ENCODE measurements at places on chromosomes 7 and 10.

GRCh38 chr7:36011588-36011965 is 141.5 kb upstream of the EEPD1 start:
- DNase-seq = no peak

DNA sequence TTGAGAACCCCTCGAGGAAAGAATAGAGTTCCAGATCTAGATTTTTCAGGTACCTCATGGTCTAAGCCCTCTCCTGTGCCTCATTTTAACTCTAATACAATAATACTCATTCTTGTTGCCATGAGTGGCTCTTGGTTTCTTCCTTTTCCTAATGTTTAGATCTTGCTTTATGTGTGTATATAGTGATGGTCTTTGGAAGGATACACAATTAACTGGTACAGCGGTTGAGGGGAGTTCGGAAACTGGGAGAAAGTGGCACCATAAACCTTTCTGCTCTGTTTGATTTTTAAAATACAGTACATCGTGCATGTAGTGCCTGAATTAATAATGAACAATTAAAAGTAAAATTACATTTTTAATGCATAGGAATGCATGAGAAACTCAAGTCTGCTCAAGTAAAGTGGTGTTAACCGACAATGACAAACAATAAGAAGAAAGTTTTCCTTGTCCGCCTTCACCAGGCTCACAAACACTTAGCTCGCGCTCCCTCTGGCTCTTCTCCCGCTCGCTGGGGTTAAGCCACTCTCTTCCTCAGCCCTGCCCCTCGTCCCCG is 386 bp upstream of the EIF4EBP2 start:
- no peak for DNase-seq

GRCh38 chr7:88452646-88453045 is 146.0 kb upstream of the STEAP4 start:
- DNase-seq = no peak

- DNase-seq = no peak
These were observed 65.3 kb downstream of the KMT2E start for GRCh38 chr7:105079348-105079747.

DNA sequence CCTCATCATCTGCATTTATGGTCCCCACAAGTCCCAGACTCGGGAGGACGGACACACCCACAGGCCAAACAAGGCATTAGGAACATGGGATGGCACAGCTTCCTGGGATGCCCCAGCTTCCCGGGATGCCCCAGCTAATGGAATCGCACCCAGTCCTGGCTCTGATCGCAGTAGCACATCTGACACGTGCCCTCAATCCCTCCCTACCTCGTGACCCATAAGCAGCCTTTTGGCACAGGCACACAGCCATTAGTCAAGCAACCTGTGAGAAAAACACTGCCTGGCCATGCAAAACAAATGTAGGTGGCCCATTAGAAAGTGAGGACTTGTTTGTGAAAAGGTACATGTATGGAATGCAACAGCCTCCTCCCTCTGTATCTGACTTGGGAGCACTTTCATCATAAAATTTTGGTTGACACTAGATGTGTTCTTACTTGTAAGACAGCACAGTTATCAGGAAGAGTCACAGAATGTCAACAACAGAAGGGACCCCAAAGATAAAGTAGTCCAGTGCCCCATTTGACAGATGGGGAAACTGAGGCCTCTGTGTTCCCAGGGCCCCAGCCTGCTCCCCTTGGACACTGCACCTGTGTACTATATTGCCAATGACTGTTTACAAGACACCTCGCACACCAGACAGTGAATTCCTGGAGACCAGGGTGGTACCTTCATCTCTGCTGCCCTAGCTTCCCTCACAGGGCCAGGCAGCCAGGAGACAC is 34.4 kb downstream of the DLG5 start:
- DNase-seq = no peak

DNA sequence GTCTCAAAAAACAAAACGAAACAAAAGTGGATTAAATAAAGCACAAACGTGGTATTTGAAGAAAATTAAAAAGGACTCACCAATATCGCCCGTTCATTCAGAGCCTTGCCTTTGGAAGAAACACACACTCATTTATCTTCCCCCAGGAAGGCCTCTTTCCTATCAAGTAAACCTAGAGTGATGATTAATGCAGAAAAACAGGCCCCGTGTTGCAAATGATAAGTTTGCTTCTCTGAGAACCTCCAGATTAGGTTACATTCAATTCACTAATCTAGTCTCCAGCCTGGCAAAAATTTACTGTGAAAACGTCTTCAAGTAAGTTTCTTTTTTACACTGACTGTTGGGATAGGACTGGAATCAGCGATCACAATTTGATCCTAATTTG is 78.0 kb upstream of the C1GALT1 start:
- DNase-seq = no peak

DNA sequence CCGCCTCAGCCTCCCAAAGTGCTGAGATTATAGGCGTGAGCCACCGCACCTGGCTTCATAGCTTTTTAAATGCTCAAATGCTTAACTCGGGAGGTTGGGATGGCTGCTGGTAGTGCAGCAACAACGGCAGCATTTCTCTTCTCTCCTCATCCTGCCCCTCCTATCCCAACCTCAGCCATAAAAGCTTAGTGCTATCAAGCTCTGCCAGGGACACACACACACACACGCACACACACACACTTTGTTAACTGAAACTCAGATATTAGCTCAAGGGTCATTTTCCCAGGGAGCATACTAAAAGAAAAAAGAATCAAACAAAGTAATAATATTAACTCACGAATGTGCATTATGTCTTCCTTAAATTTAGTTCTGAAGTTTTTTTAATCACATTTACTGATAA is 63.0 kb upstream of the HPS1 start:
- no peak for DNase-seq

- DNase-seq = no peak
These were observed 33.2 kb upstream of the PAPSS2 start for GRCh38 chr10:87626422-87626892.

- no peak for DNase-seq
These were observed 225.5 kb upstream of the TCF7L2 start for GRCh38 chr10:112724404-112724991.

GRCh38 chr10:53108317-53108934 is 335.8 kb upstream of the MBL2 start:
- no peak for DNase-seq

- no peak for DNase-seq
These were observed 43.4 kb downstream of the ZNF503 start for GRCh38 chr10:75358132-75358531.

DNA sequence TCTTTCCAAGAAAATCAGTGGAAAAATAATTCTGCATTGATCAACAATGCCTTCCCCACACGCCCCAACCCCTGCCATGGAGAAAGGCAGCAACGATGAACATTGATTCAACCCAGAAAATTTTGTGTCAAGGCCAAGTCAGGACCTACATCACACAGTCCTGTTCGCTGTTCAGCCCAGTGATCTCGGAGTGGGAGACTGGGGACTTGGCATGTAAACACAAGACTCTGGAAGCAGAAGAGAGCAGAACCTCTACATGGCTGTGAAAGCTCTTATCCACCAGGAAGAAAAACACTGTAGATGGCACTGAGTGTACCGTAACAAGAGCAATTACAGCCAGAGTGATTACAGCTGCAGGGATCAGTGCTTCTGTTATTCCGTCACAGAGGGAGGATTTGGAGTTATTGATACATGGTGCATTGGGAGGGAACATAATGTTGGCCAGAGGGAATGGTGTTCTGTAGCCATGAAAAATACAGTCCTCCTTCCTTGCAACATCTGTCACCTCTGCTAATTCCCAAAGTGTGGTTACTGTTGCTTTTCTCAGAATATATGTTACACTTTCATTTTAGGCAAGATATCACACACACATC is 136.6 kb downstream of the IQUB start:
- no peak for DNase-seq

DNA sequence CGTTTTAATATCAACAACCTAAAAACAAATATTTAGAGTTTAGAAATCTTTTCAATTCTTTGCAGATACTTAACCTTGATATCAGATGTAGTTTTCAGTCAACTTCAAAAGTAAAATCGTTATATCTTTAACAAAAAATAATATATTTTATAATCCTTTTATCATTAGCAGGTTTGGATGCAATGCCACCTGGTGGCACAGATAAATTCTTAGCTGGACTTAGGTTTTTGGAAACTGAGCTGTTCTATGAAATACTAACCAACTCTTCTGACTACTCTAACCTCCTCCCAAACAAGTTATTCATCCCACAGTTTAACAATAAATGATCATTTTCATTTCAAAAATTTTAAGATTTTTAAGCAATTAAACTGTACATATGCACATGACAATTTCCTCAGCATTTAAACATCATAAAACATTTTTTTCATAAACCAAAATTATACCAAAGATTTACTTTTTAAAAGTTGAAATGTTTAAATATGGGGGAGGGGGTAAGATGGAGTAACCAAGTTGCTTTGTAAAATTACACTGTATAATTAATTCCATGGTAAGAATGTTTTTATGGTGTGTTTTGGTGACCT is 56.9 kb downstream of the HIBADH start:
- DNase-seq = no peak

- DNase-seq = no peak
These were observed 31.5 kb upstream of the NRP1 start for GRCh38 chr10:33365871-33366411.

DNA sequence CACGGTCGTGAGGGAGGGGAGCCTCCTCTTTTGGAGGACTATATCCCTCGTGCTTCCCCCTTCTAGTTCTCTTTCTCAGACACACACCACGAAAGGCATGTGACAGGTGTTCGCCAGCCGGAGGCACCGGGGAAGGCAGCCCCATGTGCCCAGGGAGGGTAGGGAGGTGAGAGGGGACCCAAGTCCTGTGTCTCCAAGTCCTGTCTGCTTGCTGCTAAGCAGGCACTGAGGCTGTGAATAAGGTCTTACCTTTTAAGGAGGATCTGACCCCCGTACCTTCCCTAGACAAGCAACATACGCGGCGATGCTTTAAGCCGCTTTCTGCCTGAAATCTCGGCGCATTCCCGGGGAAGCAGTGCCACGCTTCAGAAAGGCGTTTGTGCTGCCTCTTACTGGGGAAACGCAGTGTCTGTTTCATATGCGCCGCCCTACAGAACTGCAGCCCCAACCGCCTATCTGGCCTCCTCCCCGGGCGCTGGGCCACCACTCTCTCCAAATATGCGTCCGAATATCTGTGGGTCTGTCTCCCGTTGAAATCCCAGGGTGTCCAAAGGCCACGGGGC is 770 bp downstream of the PLXNA4 start:
- DNase-seq = no peak

DNA sequence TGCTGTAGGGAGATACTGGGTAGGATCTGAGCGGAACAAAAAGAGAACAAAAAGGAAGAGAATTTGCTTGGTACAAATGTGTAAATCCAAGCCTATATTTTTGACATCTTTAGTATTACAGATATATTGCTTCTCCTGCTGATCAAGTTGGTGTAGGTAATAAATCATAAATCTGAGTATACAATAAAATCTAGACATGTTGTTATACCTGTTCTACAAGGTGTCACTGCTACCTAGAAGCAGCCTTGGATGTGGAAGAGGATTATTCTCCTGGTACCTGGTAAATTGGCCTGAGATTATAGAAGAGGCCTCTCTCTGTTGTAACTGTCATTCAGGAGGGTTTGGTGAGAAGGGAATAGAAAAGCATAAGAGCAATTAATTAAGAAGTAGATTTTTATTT is 89.9 kb upstream of the LSM8 start:
- DNase-seq = no peak

GRCh38 chr10:84156768-84157167 is 16.8 kb upstream of the GPR15LG start:
- no peak for DNase-seq
